ENCODE measurements at places on chromosomes 1 and 21.

GRCh38 chr1:164475834-164476233, 83.2 kb upstream of the PBX1 start:
- no peak for DNase-seq

GRCh38 chr1:18703041-18703621, 72.5 kb downstream of the PAX7 start:
- no peak for DNase-seq

DNA sequence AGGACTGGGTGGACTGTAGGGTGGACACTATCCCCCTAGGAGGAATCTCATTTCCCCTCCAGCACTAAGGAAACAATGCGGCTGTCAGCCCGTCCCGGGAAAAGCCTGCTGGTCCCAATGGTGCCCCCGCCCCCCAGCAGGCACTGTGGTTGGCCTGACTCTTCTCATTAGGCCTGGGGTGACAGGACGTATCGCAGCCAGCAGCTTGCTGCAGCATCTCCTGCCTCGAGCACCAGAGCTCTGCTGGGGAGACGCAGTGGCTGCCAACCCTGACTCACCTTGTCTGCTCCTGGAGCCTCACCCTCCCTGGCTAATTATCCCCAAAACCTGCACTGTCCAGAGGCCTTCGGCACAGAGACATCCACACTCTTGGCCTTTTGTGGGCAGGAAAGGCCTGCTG, 115.1 kb upstream of the GJB5 start:
- no peak for DNase-seq

- no peak for DNase-seq
Observed at GRCh38 chr1:228510803-228511413, 23.7 kb downstream of the RNF187 start.

DNA sequence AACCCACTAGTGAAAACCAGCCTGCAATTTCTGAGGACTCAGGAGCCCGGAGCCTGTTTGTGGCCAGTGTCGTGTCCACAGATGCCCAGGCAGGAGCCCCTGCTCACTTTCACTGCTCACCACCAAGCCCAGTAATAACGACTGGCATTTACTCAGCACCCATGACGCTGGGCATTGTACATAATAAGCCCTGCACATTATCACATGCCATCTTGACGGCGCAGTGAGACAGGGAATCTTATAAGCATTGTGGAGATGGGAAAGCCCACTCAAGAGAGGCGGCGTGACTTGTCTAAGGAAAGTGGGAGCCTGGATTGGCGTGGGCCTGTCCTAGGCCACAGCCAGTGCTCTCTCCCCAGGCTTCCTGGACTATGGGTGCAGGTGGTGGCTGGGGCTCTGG, 28.8 kb upstream of the PEF1 start:
- DNase-seq = no peak

DNA sequence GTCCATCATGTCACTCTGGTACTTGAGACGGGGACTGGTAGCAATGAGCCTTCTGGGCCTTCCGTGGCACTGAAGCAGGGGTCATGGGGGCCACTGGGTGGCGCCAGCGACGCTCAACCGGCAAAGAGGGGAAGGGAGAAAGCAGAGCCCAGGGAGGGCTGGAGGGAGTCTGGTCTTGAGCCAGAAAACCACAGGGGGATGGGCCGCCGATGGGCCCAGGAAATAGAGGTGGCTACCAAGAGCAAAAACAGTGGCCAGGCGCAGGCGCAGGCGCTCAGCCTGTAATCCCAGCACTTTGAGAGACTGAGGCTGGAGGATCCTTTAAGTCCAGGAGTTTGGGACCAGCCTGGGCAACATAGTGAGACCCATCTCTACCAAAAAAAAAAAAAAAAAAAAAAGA, 21.8 kb downstream of the EXOC8 start:
- DNase-seq = no peak

GRCh38 chr1:212688341-212689047, 11.1 kb downstream of the BATF3 start:
- DNase-seq = no peak

DNA sequence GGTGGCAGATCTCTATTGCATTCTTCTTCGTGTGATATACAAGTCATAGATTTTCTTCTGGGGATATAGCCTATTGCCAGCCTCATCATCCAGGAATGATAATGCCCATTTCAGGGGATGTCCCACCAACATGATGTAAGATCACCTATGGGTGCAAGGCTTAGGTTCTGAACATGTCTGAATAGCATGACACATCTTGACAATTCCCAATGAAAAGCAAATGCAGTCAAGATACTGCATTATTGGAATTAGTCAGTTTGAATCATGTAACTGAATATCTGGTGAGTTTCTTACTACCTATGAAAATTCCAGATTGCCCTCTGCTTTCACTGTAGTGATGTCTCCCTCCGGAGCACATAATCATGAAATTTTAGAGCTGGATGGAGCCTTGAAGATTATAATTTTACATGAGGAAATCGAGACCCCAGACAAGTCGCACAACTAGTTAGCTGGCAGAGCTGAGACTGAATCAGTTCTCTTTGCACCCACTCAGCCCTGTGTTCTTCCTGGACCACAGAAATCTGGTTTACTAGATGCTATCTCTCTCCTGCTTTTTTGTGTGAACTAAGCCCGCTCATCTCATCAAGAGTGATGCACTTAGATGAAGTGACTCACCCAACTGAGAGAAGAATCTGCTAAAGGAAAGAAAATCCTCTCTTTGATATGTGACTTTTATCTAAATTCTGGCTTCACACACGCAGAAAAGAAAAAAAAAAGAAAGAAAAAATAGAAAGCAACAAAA, 65.0 kb downstream of the WDR64 start:
- DNase-seq = no peak

- no peak for DNase-seq
Observed at GRCh38 chr1:1452882-1453281, 3.4 kb downstream of the ATAD3C start.

- DNase-seq = no peak
Observed at GRCh38 chr1:226638001-226638601, 89.5 kb downstream of the STUM start.

- DNase-seq = no peak
Observed at GRCh38 chr1:230031131-230031530, 35.9 kb upstream of the GALNT2 start.
